ENCODE measurements at places on chromosomes 5 and 9.

- DNase-seq: no peak
Observed at GRCh38 chr5:132445640-132445923, 45.0 kb downstream of the IRF1 start.

DNA sequence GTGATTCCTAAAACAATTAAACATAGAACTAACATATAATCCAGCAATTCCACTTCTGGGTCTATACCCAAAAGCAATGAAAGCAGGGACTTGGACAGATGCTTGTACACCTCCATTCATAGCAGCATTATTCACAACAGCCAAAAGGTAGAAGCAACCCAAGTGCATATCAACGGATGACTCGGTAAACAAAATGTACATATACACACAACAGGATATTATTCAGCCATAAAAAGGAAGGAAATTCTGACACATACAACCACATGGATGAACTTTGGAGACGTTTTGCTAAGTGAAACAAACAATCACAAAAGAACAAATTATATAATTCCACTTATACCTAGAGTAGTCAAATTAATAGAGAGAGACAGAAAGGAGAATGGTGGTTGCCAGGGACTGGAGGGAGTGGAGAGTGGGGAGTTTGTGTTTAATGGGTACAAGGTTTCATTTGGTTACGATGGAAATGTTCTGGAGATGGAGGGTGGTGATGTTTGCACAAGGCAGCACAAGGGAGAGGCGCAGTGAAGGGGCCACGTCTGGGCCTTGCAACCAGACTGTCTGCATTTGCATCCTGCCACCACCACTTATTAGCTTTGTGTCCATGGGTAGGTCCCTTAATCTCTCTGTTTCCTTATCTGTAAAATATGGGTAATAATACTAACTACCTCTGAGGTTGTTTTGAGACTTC is 36.3 kb upstream of the RLN1 start:
- DNase-seq: no peak

GRCh38 chr5:16539169-16539666 is 73.6 kb upstream of the ZNF622 start:
- DNase-seq: no peak

DNA sequence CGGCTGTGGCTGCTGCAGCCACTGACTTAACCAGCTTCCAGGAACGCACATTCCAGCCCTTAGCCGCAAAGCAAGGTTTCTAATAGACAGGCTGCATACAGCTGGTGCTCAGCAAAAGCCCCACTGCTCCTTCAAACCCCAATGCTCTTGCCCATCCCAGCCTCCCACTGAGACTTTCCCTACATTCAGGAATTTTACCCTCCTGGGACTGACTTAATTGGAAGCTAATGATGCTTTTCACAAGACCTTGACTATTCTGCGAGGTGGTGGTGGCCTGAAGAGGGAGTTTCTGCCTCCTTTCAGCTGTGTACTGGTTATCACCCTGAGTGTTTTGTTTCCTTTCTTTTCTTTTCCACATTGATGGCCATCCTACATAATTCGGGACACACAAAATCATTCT is 164.9 kb upstream of the IRX1 start:
- no peak for DNase-seq

GRCh38 chr5:109312695-109313094 is 97.1 kb downstream of the PJA2 start:
- no peak for DNase-seq

All from NCI-H2081 treated with DMSO at 0.1 percent for 48 hours (cell line).